Fibroblast of villous mesenchyme (primary cell): ENCODE measurements at places on chromosomes 5 and 9. TPM values are rescaled to one million over a fixed set of nuclear protein-coding genes. Genes with fewer than 3 reads are reported as not detected.

GRCh38 chr9:75938946-75939345, 48.5 kb downstream of the PCSK5 start:
- no peak for DNase-seq

DNA sequence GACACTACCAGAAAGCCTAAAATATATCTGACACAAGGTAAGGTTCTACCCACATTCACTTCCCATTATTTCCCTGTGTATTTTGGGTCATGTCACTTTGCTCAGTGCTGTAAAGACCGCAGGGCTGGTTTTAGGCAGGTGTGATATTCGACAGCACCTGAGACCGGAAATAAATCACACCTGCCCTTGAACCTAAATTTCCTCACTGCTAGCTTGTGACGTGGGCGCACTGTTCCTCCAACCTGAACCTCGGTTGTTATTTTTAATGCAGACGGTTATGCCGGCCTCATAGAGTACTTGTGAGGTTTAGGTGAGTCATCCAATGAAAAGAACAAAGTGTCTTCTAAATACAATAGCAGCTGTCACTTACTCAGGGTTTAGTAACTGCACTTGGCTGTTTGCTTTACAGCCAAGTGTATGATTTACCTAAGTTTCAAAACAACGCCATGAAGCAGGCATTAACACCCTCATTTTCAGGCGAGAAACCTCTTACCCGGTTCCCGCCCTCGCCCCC, 20.7 kb upstream of the ZNF782 start:
- DNase-seq, result no peak

GRCh38 chr5:82164977-82165713, 113.0 kb downstream of the RPS23 start:
- no peak for DNase-seq

DNA sequence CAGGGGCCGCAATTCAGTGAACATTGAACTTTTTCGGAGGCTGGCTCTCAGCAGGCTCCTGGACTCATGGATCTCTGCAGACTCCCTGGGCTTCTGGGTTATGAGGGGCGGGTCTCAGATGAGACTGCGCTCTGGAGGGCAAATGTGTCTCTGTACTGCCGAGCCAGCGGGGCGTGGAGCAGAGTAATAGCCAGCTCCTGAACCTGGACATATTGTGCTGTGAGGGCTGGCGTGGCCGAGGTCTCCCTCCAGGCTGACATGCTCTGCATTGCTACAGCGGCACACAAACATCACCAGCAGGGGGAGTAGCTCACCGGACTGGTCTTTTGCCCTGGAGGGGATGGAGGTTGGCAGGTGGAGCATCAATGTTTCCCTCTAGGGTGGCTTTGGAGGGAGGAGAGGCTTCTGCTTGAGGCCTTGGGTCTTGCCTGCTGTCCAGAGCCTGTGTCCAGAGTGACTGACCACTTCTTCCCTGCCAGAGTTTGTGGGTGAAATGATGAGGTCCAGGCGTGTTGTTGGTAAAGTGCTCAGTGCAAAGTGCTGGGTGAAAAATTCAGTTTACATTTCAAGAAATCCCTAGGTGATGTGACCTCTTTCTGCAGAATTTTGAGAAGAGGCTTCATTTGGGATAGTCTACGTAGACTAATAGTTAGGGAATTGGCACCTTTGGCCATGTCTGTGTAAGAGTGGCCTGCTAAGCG, 10.9 kb upstream of the GADD45G start:
- DNase-seq, result peak; percentile 27

ACTBL2 gene
- total RNA-seq, result 0.43 and 0.97 TPM in 2 replicates

GARIN3 gene
- total RNA-seq, result not detected in 2 replicates

GRCh38 chr9:123925161-123925560, 4.8 kb downstream of the DENND1A start:
- no peak for DNase-seq

GRCh38 chr5:116771466-116772151, 197.0 kb upstream of the SEMA6A start:
- DNase-seq, result peak; percentile 5

GRCh38 chr5:93359296-93359959, 221.6 kb downstream of the NR2F1-AS1 start:
- DNase-seq, result peak; percentile 99

GRCh38 chr5:133453831-133454230, 158.5 kb downstream of the FSTL4 start:
- peak; percentile 52 for DNase-seq

DNA sequence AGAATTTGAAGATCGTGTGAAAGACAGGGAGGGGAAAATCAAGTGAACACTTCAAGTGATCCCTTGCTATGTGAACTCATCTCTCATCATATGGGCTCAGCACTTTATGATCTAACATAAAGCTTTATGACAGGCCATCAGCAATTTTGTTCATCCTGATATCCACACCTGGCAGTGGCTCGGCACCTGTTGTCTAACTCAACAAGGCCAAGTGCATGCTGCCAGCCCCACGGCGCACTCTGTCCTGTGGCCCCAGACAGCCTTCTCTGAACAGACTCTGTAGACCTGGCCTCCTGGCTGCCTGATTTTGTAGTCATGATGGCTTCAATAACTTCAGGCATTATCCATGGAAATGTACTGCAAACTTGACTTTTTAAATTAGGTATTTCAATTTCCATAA, 106.3 kb downstream of the MEF2C start:
- DNase-seq, result no peak

PARP8 gene
- 11.3 and 12.5 TPM in 2 replicates for total RNA-seq

TNFSF15 gene
- total RNA-seq, result 4.5 and 5.6 TPM in 2 replicates

DNA sequence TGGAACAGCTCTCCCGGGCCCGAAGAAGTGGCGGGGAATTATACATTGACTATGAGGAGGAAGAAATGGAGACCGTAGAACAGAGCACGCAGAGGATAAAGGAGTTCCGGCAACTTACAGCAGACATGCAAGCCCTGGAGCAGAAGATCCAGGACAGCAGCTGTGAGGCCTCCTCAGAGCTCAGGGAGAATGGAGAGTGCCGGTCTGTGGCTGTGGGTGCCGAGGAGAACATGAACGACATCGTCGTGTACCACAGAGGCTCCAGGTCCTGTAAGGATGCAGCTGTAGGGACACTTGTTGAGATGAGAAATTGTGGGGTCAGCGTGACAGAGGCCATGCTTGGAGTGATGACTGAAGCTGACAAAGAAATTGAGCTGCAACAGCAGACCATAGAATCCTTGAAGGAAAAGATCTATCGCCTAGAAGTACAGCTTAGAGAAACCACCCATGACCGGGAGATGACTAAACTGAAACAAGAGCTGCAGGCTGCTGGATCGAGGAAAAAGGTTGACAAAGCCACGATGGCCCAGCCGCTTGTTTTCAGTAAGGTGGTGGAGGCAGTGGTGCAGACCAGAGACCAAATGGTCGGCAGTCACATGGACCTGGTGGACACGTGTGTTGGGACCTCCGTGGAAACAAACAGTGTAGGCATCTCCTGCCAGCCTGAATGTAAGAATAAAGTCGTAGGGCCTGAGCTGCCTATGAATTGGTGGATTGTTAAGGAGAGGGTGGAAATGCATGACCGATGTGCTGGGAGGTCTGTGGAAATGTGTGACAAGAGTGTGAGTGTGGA, 129.5 kb upstream of the DMRT1 start:
- no peak for DNase-seq

DMRTA1 gene
- 0.32 and 0.86 TPM in 2 replicates for total RNA-seq

GRCh38 chr5:3126639-3127038, 375.2 kb upstream of the IRX2 start:
- no peak for DNase-seq

DNA sequence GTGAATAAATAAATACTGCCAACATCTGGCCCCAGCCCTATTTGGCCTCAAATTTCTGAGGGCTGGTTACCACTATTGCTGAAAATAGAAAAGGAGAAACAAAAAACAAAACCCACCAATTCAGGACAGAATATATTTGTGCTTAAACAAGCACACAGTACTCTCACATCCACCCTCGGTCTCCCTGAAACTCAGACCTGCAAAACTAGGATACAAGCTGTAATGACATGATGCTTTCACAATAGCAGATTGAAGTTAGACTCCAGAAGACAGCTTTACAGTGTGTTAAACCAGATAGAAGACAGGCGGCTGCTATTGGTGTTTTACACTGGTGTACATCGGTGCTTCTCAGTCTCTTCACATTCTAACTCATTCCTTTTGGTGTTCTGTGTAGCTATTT, 214.9 kb upstream of the DMRT1 start:
- peak; percentile 84 for DNase-seq

DNA sequence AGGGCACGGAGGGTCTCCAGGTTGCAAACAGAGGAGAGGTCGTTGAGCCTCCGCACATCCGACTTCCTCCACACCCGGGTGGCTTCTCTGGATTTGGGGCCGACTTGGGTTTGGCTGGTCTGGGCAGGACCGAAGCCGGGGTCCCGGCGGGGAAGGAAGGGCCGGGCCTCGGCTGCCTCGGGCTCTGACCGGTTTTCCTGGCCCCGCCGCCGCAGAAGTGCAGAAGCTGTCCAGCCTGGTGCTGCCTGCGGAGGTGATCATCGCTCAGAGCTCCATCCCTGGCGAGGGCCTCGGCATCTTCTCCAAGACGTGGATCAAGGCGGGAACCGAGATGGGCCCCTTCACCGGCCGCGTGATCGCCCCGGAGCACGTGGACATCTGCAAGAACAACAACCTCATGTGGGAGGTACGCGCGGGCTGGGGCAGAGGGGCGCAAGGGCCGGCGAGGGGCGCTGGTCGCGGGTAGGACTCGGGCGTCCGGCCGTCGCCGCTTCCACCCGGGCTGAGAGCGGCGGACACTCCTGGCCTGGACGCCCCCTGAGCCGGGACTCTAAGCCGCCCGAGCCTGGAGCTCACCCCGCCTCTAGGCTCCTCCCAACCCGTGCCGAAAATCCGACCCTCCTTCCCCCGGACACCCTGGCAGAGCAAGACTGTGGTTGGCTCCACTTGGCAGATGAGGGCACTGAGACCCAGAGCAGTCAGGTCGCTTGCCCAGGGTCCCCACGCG, 2.2 kb downstream of the PRDM12 start:
- no peak for DNase-seq

PCA3 gene
- under 0.01 TPM in 1 of 2 replicates, not detected in the other for total RNA-seq

DNA sequence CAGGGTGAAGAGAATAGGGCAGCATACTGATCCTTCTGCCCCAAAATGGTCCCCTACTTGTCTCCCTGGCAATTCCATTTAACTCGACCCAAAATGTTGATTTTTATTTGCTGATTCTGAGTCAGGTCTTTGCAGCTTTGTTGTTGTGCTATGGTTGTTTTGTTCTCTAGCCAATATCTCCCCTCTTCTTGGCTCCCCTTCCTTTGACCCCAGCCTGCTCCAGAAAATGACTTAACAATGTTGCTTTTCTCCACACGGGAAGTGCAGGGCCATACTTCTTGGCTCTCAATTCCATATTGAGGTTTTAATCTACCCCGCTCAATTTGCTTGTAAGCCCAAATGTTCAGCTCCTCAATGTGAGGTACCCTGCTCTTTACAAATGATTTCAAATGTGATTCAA, 330.0 kb downstream of the RASEF start:
- no peak for DNase-seq

GRCh38 chr5:138458856-138459255, 6.4 kb upstream of the EGR1 start:
- no peak for DNase-seq

- DNase-seq, result peak; percentile 16
These were observed 8.2 kb downstream of the ACSL6 start for GRCh38 chr5:132003170-132003744.

DNA sequence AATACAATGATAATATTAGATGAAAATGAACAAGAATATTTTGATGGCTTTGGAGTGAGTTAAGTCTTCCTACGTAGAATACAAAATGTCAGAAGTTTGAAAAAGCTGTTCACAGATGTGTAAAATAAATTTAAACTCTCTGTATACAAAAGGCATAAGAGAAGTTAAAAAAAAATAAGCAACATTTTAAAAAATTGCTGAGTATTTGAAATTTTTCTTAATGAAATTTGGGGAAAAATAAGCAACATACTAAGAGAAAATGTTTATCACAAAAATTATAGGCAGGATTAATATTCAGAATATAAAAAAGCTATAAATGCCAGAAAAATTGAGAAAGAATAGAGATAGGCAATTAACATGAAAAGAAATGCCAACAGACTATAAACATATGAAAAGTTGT, 470.7 kb upstream of the TRPC7 start:
- DNase-seq, result no peak

DAB2 gene
- total RNA-seq, result 231 and 332 TPM in 2 replicates

GRCh38 chr9:129125478-129125877, 14.3 kb downstream of the PTPA start:
- peak; percentile 83 for DNase-seq

LCN1 gene
- not detected in 2 replicates for total RNA-seq

DNA sequence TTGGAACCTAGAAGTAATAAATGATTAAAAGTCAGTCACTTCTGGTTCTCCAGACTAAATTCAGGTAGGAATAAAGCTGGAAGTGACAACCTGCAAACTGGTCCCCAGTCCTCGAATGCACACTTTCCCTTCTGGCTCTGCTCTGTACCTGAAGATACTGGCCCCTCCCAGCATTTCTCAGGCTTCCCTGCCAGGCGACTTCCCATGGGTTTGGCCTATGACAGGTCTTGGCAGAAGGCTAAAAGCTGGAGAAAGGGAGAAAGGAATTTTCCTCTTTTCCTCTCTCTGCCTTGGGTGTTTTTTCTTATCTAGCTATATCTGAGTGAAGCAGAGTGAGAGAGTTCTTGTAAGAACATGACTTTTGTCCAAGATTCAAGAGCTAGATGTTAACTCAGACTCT, 1005.7 kb downstream of the DTWD2 start:
- DNase-seq, result no peak

DNA sequence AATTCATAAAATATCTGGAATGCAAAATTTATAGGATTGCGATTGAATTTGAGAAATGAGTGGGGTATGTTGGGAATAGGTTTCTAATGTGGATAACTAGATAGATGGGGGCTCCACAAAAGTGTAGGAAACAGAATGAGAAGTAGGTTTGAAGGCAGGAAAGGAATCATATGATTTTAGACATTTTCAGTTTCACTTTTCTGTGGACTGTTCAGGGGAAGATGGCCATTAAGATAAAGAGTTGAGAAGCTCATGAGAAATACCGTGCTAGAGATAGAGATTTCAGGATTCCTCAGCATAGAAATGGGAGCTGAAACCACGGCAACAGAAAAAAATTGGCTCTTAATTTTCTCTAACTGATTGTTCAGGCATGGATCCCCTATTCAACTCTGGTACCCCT, 163.4 kb upstream of the CD180 start:
- DNase-seq, result peak; percentile 58

POU5F2 gene
- 1.3 and 2.2 TPM in 2 replicates for total RNA-seq
